Muscle of arm (tissue), 14 donors: ENCODE measurements at places on chromosomes 7 and 10. TPM values are rescaled to one million over a fixed set of nuclear protein-coding genes. Genes with fewer than 3 reads are reported as not detected.

DNA sequence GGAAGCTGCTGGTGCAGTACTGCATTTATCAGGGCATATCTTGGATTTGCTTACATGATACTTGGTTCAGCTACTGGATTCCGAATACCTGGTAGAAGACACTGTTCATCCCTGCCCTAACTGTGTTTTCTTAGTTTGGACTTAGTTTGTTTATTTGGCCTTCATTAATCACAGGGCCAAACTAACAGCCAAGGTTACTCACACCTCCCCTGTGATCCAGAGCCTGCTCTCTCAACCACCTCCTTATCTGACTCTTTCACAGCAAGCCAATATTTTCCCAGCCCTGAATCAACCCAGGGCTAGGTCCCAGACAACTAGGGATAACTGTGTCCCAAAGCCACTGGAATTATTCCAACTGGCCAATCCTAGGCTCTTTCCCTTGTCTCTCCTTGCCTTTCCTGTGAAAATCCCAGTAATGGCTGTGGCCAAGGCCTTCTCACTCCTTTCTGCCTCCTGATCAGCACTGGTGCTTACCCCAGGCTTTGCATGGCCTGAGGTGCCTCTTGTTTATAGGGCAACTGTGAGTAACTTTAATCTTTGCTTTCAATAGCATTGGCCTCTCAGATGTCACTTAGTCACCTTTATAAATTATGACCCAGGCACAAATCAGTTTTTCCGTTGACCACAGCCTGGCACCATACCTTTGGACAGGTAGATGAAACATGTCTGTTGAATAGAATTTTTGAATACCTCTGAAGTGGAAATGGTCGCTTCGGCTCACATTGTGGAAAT is 9.3 kb upstream of the JCAD start:
- no peak for DNase-seq

- DNase-seq = no peak
These were observed 108.3 kb downstream of the NKX6-2 start for GRCh38 chr10:132677473-132678227.

- DNase-seq = no peak
These were observed 19.1 kb downstream of the PDE1C start for GRCh38 chr7:32051128-32051527.

The CCL26 gene
- 0.60 TPM for polyA plus RNA-seq

The CUBN gene
- polyA plus RNA-seq = 1.6 TPM

DNA sequence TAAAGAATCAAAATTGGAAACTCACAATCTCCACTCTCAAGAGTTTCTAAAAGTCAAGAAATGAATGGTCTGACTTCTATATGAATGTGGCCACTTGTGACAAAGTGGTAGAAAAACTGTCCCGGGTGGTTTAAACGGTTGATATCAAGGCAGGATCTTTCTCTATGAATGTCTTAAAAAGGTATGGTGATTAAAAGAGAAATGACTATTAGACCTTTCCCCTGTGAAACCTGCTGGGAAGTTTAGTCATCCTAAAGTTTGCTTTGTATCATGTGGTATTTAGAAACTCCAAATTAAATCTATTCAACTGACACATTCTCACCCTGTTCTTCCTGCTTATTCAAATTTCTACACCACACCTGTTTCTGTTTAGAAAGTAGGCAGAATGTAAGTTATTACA is 492.5 kb downstream of the XPNPEP1 start:
- no peak for DNase-seq

DNA sequence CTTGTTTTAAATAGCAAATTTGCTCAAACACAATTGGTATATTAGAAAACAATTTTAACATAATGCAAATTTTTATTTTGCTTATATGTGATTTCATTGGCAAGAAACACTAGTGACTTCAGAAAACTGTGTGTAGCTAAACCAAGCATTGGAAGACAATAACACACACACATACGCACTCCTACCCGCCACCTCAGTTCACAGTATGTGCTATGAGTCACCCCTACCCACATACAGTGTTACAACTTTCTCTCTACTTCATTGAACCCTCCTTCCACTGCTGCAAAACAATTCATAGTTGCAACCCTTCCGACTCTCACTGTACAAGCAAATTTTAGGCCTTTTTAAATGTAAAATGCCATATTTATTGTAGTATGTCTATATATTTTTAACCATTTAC is 119.9 kb upstream of the THSD7A start:
- DNase-seq = no peak

- no peak for DNase-seq
These were observed 24.1 kb downstream of the TAX1BP1 start for GRCh38 chr7:27763983-27764508.

DNA sequence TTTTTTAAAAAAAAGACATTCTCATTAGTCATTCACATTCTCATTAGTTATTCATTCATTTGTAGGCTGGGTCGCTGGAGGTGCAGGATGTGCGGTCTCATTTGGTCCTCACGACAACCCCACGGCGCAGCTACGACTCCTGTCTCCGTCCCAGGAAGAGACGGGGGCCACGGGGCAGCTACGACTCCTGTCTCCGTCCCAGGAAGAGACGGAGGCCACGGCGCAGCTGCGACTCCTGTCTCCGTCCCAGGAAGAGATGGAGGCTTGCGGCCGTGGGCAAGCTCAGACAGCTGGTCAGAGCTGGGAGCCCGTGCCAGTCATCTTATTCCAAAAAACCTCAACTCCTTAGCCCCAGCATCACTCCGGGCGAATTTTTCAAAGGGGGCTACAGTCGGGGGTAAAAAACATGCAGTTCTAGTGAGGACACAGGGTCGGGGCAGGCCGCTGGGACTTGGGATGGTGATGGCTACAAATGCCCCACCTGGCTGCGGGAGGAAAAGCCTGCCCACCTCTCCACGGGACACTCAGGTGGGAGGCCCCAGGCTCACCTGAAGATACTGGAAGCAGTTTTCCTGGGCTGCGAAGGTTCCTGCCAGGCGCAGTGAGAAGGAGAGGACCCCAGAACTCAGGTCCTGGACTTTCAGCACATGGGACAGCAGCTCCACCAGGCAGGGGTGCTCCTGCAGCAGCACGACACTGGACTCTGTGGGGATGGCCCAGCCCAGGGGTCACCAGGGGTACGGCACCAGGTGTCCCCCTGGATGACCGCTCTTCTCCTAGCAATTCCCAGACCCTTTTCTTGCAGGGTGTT is 8.3 kb downstream of the BRAT1 start:
- no peak for DNase-seq

DNA sequence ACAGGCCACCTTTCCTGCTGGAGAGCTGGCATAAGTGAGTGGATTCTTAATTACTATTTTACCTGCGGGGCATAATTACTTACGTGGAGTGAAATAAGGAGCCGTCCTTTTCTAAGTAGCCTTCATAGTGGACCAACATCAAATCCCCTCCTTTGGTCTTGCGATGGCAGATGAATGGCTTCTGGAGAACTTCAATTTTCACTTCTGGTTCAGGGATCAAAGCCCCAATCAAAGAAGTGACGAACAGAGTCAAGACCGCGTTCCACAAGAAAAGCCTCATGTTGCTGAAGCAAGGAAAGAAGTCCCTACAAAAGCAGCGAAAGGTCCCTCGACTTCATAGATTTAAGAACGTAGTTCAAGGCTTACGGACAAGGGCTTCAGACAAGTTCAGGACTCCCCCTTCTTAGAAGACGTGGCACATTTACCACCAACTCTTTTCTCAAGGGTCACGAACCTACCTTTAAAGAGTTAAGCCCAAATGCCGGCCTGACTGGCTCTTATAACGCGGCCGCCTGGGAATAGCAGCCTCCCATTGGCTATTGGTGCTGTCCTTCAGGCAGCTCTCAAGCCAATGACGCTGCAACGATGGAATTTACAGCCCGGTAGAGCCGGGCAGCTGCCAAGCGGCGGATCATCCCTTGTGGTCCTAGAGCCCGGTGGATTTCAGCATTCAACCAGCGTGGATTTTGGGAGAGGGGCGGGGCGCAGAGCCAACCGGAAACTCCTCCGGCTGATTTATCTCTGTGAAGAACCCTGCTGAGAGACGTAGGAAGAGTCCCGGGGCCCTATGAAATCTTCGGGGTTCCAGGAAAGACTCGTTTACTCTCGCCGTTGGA is at the start of gene FKBP14:
Gene FKBP14 (minus strand): TSS at position 474 of the 836 bp plus-strand sequence. CDS start 194 bp downstream, at position 280.
- peak; percentile 99 for DNase-seq

- DNase-seq = no peak
These were observed 41.5 kb upstream of the PIK3CG start for GRCh38 chr7:106823631-106824030.

The TMEM176A gene
- 16.7 TPM for polyA plus RNA-seq

The ABCB1 gene
- polyA plus RNA-seq = not detected

DNA sequence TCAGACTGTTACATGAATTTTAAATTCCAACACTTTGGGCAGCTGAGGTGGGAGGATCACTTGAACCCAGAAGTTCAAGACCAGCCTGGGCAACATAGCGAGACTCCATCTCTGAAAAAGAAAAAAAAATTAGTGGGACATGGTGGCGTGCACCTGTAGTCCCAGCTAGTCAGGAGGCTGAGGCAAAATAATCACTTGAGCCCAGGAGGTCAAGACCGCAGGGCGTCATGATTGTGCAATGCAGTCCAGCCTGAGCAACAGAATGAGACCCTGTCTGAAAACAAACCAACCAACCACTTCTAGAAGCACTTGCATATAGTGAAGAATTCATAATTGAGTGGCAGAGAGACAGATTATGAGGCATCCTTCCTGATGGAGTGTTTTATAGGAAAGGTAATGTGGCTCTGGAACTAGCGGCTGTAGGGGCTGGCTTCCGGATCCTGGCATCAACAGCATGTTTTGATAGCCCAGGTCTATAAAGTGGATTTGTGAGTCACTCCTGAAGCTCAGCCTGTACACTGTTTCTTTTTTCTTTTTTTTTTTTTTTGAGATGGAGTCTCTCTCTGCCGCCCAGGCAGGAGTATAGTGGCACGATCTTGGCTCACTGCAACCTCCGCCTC is 40.3 kb upstream of the RSBN1L start:
- DNase-seq = no peak
